ENCODE measurements at places on chromosomes 6 and 20. TPM values are rescaled to one million over a fixed set of nuclear protein-coding genes. Genes with fewer than 3 reads are reported as not detected.

- no peak for DNase-seq
These were observed 14.0 kb downstream of the SLC17A9 start for GRCh38 chr20:62966212-62967148.

DNA sequence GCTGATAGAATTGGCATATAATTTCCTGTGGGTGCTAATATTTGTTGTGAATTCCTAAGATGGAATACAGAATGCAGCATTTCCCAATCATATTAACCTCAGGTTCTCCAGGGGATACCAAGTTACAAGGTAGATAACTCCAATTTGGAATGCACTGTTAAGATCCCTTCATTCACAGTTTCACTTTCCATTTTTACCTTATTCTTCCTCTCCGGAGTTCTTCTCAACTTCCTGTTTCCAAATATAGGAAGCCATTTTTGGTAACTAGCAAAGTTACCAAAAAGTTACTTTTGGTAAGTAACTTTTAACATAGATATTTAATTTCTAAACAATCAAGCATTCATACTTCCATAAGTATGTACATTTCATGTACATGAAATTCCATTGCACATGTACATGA, 63.5 kb upstream of the PHACTR2 start:
- DNase-seq, result no peak

DNA sequence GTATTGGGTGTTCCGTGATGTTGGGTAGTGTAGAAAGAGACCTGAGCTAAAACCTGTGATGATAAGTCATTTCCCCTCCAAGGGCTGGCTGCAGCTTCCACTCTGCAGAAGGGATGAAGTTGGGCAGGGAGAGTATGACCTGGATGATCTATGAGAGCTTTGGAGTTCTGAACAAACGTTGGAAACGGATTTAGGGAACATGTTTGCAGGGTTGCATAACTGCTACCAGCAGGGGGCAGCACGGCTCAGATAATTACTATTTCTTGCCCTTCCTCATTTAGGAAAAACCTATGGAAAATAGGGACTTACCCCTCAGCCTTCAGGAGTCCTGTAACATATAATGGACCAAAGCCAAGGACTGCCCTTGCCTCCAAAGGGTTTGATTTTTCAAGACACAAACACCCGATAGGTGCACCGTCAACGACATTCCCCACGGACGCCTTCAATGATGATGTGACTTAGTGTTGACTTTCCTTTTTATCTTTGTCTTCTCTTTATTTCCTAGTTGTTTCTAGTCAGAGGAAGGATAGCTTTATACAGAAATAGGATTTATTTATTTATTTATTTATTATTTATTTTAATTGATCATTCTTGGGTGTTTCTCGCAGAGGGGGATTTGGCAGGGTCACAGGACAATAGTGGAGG, 164.9 kb upstream of the SASH1 start:
- no peak for DNase-seq

The BNIP5 gene
- polyA plus RNA-seq, result not detected

DNA sequence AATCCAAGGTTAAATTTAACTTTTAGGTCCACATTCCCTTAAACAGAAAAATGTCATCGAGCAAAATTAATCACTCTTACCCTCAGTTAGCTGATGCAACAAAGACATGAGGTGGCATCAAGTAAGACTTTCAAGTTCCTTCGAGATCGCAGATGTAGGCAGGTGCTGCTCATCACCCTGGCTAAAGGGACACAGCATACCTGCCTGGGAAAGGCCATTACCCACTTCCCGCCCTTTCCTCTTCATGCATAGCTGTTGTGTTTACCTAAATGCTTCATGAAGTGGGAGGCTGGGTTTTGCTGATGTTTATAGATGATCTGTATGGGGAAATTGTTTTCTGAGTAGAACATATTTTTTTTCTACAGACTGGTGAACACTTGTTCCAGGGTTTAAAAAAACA, 67.7 kb downstream of the GFRA4 start:
- DNase-seq, result no peak

The GABBR1 gene
- polyA plus RNA-seq, result 10.4 TPM

GRCh38 chr6:44500074-44500473, 112.6 kb downstream of the CDC5L start:
- no peak for DNase-seq
